Breast epithelium (tissue), 4 donors: ENCODE measurements at places on chromosomes 6 and 20.

GRCh38 chr6:168314021-168314420 is 5.6 kb downstream of the DACT2 start:
- H3K27me3 ChIP-seq = peaks cover 16% of the 10 kb centered on the region
- no peak for DNase-seq
- H3K36me3 ChIP-seq = no peaks in the 10 kb centered on the region
- peak overlapping the region; percentile 59 for H3K27ac ChIP-seq
- H3K4me1 ChIP-seq = no peaks in the 10 kb centered on the region

DNA sequence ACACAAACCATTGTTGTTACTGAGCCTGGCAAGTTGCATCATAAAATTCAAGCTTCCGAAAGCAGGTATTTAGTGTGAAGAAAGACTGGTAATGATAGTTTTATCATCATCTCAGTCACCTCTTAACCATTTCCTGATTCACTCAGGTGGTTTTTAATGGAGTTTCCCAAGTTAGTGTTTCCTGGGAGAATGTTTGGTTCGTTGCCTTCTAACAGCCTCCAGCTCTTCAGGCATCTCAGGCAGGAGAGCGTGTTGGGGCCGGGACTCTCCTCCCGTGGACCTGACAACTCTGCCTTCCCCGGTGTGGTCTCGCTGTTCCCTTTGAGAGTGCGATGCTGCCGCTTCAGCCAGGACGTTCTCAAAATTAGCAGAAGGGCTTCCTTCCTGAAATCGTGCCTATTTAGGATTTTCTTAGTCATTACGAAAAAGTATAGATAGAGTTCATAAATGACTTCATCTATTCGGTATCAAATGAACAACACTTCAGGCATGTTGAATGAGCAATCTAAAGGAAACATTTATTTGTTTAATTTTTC is 105.0 kb upstream of the QKI start:
- H3K4me1 ChIP-seq = no peaks in the 10 kb centered on the region
- no peaks in the 10 kb centered on the region for H3K27me3 ChIP-seq
- H3K4me3 ChIP-seq = no peak overlapping the region
- H3K36me3 ChIP-seq = no peaks in the 10 kb centered on the region
- no peak overlapping the region for H3K27ac ChIP-seq

DNA sequence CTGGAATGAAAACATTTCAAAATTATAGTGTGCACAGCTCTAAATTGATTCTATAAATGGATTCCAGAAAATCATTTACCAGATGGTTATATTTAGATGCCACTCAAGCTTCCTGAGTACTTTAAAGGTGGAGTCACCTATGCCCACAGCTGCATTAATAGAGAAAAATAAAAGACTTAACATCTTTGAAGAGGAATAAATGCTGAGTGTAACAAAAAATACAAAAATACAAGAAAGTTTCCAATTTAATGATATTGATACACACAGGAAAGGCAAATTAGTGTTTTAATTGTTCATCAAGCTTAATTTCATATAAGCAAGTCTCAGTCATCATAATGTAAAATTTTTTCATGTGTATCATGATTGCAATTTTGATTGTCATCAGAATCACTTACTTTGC is 89.5 kb upstream of the MANEA start:
- no peak overlapping the region for H3K4me3 ChIP-seq
- no peaks in the 10 kb centered on the region for H3K4me1 ChIP-seq
- H3K27ac ChIP-seq = no peak overlapping the region
- H3K36me3 ChIP-seq = no peaks in the 10 kb centered on the region
- H3K27me3 ChIP-seq = no peaks in the 10 kb centered on the region

- H3K27ac ChIP-seq = no peak overlapping the region
- peaks cover 4% of the 10 kb centered on the region for H3K36me3 ChIP-seq
- no peak overlapping the region for H3K4me3 ChIP-seq
- no peaks in the 10 kb centered on the region for H3K4me1 ChIP-seq
- H3K27me3 ChIP-seq = no peaks in the 10 kb centered on the region
These were observed 151.3 kb upstream of the HSF2 start for GRCh38 chr6:122248001-122248669.

DNA sequence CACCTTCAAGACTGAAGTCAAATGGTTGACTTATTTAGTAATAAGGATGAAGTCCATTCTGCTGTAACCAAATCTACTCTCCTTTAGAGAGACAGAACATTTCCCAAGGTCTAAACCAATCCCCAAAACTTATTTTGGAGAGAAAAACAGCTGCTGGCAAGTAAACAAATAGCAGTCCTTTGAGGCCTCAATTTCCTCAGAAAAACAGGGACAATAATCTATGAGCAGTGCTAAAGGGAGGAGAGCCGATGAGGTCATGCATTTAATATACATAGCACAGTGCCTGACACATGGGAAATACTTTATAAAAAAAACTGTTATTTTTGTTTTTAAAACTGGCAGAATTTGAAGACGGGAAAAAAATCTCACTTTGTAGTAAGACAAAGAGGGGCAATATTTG is 526.0 kb downstream of the EPM2A start:
- DNase-seq = no peak
- H3K27ac ChIP-seq = no peak overlapping the region
- no peaks in the 10 kb centered on the region for H3K36me3 ChIP-seq
- H3K27me3 ChIP-seq = no peaks in the 10 kb centered on the region
- H3K4me1 ChIP-seq = no peaks in the 10 kb centered on the region
- no peak overlapping the region for H3K4me3 ChIP-seq

GRCh38 chr6:6886171-6886885 is 221.4 kb upstream of the RREB1 start:
- peak overlapping the region; percentile 66 for H3K27ac ChIP-seq
- no peaks in the 10 kb centered on the region for H3K4me1 ChIP-seq
- no peak for DNase-seq
- no peaks in the 10 kb centered on the region for H3K36me3 ChIP-seq

GRCh38 chr6:5968817-5969734 is 37.6 kb downstream of the NRN1 start:
- no peaks in the 10 kb centered on the region for H3K36me3 ChIP-seq
- no peak overlapping the region for H3K4me3 ChIP-seq
- H3K27ac ChIP-seq = no peak overlapping the region
- DNase-seq = no peak

DNA sequence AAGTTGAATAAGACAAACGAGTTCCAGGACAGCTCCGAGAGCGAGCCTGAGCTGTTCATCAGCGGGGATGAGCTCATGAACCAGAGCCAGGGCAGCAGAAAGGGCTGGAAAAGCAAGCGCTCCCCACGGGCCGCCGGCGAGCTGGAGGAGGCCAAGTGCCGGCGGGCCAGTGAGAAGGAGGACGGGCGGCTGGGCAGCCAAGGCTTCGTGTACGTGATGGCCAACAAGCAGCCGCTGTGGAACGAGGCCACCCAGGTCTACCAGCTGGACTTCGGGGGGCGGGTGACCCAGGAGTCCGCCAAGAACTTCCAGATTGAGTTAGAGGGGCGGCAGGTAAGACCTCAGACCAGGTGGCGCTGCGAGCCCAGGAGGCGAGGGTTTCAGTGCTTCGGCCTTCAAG is 56.0 kb upstream of the TMEM181 start:
- no peaks in the 10 kb centered on the region for H3K27me3 ChIP-seq
- no peak overlapping the region for H3K4me3 ChIP-seq
- H3K27ac ChIP-seq = no peak overlapping the region
- DNase-seq = no peak
- no peaks in the 10 kb centered on the region for H3K4me1 ChIP-seq

DNA sequence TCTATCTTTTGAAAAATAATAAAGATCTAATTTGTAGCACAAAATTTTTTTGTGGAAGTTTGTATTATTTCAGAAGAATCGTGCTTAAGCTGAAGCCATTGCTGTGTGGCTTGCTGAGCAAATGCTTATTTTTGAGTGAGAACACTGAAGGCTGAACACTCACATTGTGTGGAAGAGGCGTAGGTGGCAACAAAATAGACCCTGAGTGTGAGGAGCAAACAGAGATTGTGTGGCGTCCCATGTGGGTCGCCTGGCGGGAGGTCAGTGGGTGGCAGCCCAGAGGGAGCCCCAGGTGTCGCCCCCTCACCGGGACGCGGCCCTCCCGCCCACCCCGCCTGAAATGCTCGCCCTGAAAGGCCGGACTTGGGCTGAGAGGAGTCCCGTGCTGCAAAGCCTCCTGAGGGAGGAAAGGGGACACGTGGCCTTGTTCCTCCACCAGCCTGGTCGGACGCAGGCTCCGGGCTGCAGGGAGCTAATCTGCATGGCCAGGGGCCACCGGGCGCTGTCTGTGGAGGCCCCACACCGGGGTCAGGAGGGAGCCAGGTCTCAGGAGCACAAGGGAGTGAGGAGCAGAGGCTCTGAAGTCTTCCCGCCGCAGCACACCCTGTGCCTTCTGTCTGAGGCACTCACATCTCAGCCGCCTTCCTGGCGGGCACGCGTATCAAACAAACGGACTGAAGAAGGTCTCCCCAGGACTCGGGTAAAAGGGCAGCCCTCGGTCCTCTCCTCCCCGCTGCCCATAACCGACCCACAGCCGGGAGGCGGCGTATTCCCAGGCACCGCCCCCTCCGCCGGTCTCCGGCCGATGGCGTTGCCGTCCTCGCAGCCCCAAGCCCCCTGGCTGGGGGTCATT is 15.9 kb downstream of the DDO start:
- no peaks in the 10 kb centered on the region for H3K36me3 ChIP-seq
- peak overlapping the region; percentile 21 for H3K27ac ChIP-seq

DNA sequence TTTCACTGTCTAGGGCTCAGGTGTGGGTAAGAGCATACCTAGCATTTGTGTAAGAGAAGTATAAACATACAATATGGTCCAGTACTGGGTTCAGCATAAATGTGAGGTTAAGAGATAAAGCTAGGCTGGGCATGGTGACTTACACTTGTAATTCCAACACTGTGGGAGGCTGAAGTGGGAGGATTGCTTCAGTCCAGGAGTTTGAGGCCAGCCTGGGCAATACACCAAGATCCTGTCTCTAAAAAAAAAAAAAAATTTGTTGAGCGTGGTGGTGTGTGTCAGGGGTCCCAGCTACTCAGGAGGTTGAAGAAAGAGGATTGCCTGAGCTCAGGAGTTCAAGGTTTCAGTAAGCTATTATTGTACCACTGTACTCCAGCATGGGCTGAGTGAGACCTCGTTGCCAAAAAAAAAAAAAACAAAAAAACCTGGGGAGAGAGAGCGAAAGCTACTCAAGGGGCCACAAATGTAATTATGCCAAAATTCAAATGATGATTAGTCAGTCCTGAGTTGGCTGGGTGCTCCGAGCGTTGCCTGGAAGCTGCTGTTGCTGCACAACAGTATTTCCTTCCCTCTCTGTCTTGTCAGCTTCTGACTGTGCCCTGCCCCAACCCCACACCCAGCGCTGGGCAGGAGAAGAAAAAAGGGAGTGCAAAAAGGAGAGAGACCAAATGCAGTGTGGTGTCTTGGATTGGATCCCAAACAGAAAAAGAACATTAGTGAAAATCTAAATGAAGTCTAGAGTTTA is 24.0 kb downstream of the CMTR1 start:
- DNase-seq = no peak
- no peak overlapping the region for H3K4me3 ChIP-seq
- H3K4me1 ChIP-seq = no peaks in the 10 kb centered on the region
- peaks cover 19% of the 10 kb centered on the region for H3K36me3 ChIP-seq

- no peak overlapping the region for H3K27ac ChIP-seq
- H3K4me3 ChIP-seq = no peak overlapping the region
- DNase-seq = no peak
- no peaks in the 10 kb centered on the region for H3K27me3 ChIP-seq
- no peaks in the 10 kb centered on the region for H3K4me1 ChIP-seq
- H3K36me3 ChIP-seq = no peaks in the 10 kb centered on the region
These were observed 78.5 kb downstream of the TTLL2 start for GRCh38 chr6:167403427-167403826.

- H3K4me1 ChIP-seq = no peaks in the 10 kb centered on the region
- no peak for DNase-seq
- peak overlapping the region; percentile 17 for H3K27ac ChIP-seq
- peaks cover 9% of the 10 kb centered on the region for H3K27me3 ChIP-seq
- H3K36me3 ChIP-seq = no peaks in the 10 kb centered on the region
These were observed 3.6 kb upstream of the HSPA12B start for GRCh38 chr20:3728876-3729275.

- H3K4me1 ChIP-seq = no peaks in the 10 kb centered on the region
- DNase-seq = no peak
- H3K36me3 ChIP-seq = no peaks in the 10 kb centered on the region
These were observed 13.3 kb downstream of the DUSP22 start for GRCh38 chr6:305371-306206.

GRCh38 chr6:22557007-22557406 is 12.4 kb upstream of the HDGFL1 start:
- H3K27me3 ChIP-seq = no peaks in the 10 kb centered on the region
- no peak overlapping the region for H3K27ac ChIP-seq
- no peaks in the 10 kb centered on the region for H3K36me3 ChIP-seq
- no peak for DNase-seq

- no peaks in the 10 kb centered on the region for H3K27me3 ChIP-seq
- no peak for DNase-seq
- H3K36me3 ChIP-seq = no peaks in the 10 kb centered on the region
- H3K27ac ChIP-seq = no peak overlapping the region
- H3K4me1 ChIP-seq = no peaks in the 10 kb centered on the region
These were observed 700.0 kb downstream of the RFPL4B start for GRCh38 chr6:113047148-113047547.

DNA sequence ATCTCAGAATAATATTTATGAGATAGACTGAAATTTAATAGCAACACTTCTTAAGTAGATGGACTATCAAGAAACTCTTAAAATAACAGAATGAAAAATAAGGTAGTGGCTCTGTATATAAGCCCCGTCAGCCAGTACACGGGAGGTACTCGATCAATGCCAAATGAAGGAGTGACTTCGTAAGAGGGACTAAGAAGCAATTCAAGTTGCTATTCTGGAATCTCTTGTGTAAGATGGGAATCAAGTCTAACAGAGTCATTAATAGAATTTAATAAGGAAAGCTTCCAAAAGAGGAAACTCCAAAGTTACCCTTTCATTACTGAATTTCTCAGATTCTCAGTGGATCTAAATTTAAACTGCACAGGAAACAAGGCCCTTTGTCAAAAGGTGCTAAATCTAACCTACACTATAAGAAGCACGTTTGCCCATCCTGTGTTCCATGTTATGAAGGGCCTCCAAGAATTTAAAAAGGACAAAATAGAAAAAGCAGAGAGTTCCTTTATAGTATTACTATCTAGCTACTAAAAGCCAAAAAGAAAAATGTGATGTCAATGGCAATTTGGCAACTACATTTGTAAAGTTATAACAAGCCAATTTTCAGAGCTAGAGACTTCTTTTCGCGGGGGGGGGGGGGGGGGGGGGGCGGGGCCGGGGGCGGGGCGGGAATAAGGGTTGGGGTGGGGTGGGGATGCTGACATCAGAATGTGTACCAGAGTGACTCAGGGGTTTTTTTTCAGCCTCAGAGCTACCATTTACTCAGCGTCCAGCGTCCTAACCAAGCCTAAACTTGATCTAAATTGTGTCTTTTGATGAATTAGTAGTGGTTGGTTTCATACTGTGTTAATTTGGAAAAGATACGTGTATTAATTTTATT is 200.6 kb downstream of the GMPR start:
- no peaks in the 10 kb centered on the region for H3K4me1 ChIP-seq
- H3K36me3 ChIP-seq = no peaks in the 10 kb centered on the region
- no peaks in the 10 kb centered on the region for H3K27me3 ChIP-seq
- H3K27ac ChIP-seq = no peak overlapping the region

DNA sequence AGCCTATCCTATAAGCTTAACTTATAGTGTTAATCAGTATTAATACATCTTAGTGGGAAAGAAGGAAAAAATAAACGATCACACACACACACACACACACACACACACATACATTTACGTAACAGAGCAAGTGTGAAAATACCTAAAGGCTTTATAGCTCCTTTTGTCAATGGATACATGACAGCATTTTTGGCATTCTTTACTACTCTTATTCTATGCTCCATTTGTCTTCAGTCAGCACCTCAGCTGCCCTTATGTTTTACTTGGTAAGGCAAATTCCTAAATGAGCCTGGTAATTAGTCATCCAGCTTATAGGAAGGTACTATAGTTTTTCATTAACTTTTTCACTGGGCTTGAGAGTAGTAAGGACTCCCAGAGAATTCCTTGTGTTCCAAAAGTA is 25.1 kb upstream of the SLC17A3 start:
- H3K27ac ChIP-seq = no peak overlapping the region
- no peaks in the 10 kb centered on the region for H3K36me3 ChIP-seq
- H3K4me1 ChIP-seq = no peaks in the 10 kb centered on the region
- H3K4me3 ChIP-seq = no peak overlapping the region
- H3K27me3 ChIP-seq = no peaks in the 10 kb centered on the region
